Brain (organoid and tissue), 16 donors: ENCODE measurements at places on chromosomes 12 and 14.

GRCh38 chr12:132511516-132512196 is 21.7 kb downstream of the FBRSL1 start:
- no peak for DNase-seq

GRCh38 chr12:2154050-2154449 is 101.3 kb downstream of the CACNA1C start:
- DNase-seq = no peak

DNA sequence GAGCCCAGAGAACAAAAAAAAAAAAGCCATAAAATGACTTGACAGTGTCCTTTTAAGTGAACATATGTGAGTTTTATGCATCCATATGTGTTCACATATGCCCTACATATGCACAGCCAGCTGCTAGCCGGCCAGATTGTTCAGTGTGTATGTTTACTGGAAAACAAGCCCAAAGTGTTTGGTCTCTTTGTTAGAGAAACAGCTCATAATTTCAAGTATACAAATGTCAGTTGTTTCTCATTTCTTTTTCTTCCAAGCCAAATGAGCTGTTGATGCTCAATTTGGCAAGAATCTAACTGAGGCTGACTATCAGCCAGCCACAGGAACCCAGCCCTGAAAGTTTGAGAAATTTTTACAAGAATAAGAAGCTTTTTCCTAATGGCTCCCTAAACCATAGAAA is 60.8 kb upstream of the TSPAN8 start:
- DNase-seq = no peak

- DNase-seq = peak; percentile 49
Observed at GRCh38 chr12:2583091-2583497, 211.7 kb upstream of the FKBP4 start.

DNA sequence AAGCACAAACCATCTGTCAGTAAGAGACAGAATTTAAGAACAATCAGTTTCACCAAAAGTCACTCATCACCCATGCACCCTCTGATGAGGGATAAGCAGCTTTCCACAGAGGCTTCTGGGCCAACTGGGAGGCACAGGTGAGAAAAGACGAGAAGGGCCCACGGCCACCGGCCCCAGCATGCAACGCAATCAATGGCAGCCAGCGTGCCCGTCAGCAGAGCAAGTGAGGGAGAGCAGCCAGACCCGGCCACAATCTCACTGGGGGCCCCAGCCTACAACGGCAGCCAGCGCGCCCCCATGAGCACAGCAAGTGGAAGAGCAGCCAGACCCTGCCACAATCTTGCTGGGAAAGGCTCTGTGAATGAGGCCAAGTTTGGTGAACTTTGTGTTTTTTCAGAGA is 13.3 kb downstream of the ANKLE2 start:
- DNase-seq = no peak
